ENCODE measurements at places on chromosomes 1 and 21.
A peak's percentile ranks its signal among the peaks of the same experiment; 100 is the strongest.

GRCh38 chr1:235022981-235023710, 105.5 kb downstream of the TOMM20 start:
- DNase-seq, result no peak

GRCh38 chr1:30911059-30911954, 2.7 kb upstream of the SDC3 start:
- peak; percentile 46 for DNase-seq

GRCh38 chr1:209190591-209191261, 392.8 kb upstream of the CAMK1G start:
- no peak for DNase-seq

- peak; percentile 10 for DNase-seq
Measured at GRCh38 chr1:17059391-17060305, 5.8 kb upstream of the SDHB start.

- DNase-seq, result no peak
Measured at GRCh38 chr21:16145052-16145451, 415.3 kb downstream of the USP25 start.

DNA sequence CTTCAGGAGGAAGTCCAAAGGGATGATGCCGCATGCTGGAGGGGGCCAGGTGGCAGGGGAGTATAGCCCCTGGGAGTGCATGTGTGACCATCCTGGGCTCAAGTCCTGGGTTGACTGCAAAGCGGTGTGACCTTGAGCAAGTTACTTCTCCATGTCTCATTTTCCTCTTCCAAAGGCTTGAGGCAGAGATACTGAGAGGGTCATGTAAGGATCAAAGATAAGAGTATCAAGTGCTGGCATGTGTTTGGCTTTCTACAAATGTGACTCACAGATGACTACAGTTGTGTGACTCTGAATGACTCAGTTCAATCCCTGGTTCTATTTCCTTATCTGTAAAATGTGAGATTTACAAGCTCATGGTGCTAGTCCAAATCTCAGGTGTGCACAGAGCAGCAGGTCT, 26.1 kb downstream of the PROK1 start:
- DNase-seq, result no peak

DNA sequence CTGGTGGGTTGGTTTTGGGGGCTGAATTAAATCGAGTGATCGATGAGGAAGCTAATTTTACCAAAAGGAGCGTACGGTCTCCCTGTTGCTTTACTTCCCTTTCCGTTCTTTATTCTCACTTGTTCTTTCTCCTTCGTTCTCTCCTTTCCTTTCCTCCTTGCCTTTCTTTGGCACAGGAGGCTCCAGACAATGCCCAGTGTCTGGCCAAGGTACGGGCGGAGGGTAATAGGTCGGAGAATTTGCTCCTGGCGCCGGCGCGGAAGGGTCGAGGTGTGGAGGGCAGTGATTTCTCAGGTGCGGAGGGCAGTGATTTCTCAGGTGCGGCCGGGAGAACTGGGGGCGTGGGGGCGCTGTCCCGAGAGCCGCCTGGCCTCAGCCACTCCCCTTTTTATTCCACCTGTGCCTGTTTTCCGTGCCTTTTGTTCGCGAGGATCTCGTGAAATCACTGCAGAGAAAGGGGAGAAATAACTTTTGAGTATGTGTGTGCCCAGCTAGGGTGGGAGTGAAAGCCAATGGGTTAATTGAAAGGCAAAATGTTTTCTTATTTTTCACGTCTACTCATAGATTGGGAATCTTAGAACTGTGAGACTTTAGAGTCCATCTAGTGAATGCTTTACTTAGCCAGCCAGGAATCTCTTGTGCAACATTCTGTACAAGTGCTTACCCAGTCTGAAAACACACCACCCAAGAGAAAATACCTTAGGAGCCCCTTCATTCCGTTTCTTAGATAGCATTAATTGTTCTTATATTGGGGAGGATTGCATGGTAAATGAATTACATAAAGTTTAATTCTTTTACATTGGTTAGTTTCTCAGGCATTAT, 1.3 kb downstream of the FNBP1L start:
- no peak for DNase-seq

GRCh38 chr1:95145493-95145892, 28.3 kb downstream of the TLCD4 start:
- no peak for DNase-seq

GRCh38 chr1:211627259-211627658, 48.2 kb downstream of the NEK2 start:
- no peak for DNase-seq

DNA sequence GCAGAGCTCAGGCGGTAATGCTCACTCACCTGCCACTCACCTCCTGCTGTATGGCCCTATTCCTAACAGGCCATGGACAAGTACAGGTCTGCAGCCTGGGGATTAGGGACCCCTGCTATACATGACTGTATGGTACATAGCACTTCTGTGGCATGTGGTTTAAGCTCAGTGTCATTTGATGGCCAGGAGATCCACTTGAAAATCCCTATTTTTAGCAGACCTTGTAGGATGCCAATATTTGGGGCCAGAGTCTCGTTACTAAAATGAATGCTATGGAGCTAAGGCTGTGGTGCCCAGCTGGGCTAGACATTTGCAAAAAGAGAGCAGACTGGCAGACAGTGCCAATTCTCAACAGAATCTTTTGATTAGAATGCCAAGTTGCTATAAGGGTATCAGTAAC, 1.7 kb upstream of the ANGPTL7 start:
- no peak for DNase-seq

DNA sequence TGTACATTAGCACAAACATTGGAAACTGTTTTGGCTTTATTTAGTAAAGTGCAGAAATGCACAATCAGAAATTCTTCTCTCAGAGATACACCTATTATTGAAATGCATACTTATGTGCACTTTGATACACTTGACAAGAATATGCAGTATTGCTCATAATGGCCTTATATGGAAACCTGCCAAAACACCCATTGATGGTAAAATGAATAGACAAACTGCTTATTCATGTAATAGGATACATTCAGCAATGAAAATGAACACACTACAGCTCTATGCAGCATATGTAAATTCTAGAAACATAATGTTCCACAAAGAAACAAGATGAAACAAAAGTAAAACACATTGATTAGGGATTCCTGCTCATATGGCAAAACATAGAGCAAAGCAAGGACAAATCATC, 223.9 kb downstream of the S1PR1 start:
- DNase-seq, result no peak

GRCh38 chr1:234997896-234998741, 130.5 kb downstream of the TOMM20 start:
- no peak for DNase-seq

- no peak for DNase-seq
Measured at GRCh38 chr21:35229290-35229689, 180.2 kb upstream of the RUNX1 start.

DNA sequence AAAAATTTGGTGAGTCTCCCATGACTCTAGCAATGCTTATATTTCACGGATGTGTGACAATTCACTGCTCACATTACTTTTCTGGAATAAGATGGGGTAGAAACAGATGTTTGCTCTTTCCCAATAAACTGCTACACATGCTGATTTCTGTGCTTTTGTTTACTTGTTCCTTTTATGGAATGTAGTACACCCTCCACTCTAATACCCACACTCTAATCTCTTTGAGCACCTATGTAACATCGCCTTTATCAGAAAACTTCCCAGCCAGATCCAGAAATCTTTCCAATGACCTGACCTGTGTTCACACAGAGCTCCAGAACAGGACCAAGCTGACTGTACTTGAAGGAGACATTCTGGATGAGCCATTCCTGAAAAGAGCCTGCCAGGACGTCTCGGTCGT, 4.2 kb downstream of the HSD3B2 start:
- no peak for DNase-seq

GRCh38 chr1:24932725-24933294, 2.7 kb upstream of the RUNX3 start:
- no peak for DNase-seq

DNA sequence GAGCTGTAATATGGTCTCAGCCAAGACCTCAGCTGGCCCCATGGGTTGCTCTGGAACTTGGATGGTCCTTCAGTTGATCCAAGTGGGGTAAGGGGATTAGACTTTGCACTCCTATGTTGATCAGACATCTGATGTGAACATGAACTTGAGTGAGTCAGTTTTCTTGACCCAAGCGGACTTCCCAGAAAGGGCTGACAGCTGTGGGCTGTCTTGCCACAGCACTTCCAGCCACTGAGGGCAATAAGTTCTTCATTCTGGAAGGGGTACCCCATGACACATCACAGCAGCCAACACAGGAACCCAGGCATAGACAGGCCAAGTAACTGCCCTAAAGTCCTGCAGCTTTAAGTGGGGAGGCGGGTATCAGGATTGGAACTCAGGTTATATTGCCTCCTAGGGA, 93.9 kb upstream of the USP24 start:
- no peak for DNase-seq

DNA sequence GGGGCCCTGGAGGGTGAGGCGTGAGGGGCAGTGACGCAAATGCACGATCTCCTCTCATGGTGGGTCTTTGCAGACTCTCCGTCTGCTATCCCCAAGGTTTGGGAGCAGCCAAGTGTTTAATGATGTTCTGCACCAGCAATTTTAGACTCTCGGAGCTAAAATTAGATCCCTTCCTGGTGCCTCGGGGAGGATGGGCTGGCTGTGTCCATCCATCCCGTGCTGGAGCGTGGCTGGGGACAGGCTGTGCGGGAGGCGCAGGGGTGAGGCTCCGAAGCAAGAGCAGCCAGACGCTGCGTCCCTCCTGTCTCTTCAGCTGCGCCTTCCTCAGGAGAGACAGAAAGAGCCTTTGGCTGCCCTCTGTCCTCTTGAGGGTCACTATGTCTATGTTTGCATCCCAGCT, 387.6 kb downstream of the CAMTA1 start:
- no peak for DNase-seq

GRCh38 chr1:37362594-37363385, 111.6 kb upstream of the ZC3H12A start:
- DNase-seq, result no peak

DNA sequence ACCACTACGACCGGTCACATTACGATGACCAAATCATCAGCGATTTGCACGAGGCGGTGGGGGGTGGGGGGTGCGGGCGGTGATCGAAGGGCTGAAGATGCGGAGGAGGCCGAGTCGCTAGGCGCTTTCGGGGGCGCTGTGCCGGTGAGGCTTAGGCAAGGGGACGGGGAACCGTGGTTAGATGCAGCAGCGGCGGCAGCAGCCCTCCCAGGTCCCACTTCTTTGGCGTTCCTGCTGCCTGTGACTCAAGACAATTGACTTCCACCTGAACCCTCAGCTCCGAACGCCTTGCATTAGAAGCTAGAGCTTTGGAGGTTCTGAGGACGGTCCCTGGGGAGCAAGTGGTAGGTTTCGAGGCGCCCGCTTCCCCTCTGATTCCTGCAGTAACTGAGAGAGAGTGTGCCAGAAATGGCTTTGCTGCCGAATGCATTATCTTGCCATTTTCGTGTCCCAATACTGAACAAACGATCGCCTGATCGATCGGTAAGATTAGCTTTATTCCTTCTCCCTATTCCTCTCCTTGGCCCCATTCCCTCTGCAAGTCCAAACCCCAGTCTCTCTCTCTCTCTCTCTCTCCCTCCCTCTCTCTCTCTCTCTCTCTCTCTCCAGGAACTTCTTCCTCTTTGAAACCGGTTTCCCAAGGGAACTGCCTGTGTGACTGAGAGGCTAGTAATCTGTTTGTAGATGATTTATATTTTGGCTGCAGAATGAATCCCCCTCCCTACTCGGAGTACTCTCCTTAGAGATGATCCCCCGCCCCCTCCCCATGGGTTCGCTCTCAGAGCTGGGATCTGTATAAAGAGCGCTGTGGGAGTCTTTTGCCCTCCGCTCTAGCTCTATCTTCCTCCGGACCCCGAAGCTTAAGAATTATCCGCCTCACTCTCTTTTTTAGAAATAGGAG, 735 bp upstream of the BRINP3 start:
- no peak for DNase-seq

GRCh38 chr1:11862890-11863289, 4.1 kb upstream of the NPPB start:
- no peak for DNase-seq

- no peak for DNase-seq
Measured at GRCh38 chr1:201737352-201738060, 91.5 kb upstream of the IPO9 start.

DNA sequence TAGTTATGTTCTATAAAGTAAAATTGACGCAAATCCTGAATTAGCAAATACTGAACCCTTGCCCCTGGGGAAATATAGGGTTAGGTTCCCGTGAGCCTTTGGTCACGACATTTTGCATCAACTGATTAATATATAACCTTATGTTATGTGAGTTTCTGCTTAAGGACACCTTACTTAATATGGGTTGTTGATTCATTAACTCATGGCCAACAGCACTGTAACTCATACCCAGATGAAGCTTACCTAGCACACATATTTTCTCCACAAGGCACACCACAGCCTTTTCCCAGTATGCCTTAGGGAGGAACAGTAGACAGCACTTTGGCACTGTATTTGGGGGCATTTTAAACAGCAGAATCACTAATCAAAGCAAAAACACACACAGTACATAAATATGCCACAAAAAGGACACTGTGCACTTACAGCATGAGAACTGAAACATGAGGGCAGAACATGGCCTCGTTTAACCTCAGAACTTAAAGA, 15.1 kb downstream of the INAVA start:
- no peak for DNase-seq

- DNase-seq, result peak; percentile 58
Measured at GRCh38 chr1:235326719-235327558, 1.0 kb downstream of the ARID4B start.

- no peak for DNase-seq
Measured at GRCh38 chr1:30986755-30987154, 78.2 kb upstream of the SDC3 start.

GRCh38 chr1:6638226-6638625, 13.6 kb downstream of the THAP3 start:
- no peak for DNase-seq

GRCh38 chr1:227125929-227126545, 185.9 kb downstream of the COQ8A start:
- DNase-seq, result no peak

DNA sequence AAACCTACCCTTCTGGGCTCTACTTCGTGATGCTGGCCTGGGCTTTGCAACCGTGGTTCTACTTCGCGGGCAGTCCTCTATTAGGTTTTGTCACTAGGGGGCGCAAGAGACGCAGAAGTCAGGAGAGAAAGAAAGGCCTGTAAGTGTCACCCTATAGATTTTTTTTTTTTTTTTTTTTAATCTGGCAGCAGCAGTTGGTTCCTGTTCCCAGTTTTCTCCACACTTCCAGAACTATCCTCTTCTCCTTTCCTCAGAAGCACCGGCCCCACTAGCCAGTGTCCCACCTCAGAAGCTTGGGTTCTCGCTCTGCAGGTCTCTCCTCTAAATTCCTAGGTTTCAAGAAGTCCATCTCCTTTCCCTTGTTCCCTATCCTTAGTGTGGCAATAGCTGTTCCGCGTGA, 9.1 kb upstream of the LCE2D start:
- DNase-seq, result peak; percentile 6

DNA sequence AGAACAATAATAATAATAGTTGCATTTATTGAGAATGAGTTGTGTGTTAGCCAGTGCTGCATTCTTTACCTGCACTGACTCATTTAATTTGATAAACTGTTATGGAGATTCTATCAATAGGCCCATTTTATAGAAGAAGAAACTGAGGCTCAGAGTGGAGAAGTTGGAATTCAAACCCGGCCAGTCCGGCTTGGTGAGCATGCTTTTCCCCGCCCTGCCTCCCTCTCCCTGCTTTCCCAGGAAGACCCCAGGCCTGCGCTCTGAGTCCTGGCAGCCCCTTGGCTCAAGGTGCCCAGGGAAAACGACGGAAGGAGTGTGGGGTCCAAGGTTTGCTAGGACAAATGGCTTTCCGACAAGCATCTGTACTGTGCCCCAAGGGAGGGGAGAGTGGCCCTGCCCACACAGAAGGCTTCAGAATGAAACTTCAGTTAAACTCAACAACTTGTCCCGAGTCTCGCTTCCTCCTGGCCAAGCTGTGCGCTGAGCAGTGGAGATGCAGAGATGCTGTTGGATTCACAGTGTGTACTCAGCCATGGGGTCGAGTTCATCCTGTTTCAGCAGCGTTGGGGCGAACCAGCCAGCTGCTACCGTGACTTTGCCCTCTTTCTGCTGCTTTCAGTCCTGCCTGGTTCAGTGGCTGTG, 23.3 kb upstream of the PADI6 start:
- DNase-seq, result no peak
